ENCODE measurements at places on chromosomes 7 and 10. TPM values are rescaled to one million over a fixed set of nuclear protein-coding genes. Genes with fewer than 3 reads are reported as not detected.

WDFY4 gene
- not detected for total RNA-seq

HOXA4 gene
- 0.68 TPM for total RNA-seq

CYREN gene
- total RNA-seq = 75.5 TPM

DNA sequence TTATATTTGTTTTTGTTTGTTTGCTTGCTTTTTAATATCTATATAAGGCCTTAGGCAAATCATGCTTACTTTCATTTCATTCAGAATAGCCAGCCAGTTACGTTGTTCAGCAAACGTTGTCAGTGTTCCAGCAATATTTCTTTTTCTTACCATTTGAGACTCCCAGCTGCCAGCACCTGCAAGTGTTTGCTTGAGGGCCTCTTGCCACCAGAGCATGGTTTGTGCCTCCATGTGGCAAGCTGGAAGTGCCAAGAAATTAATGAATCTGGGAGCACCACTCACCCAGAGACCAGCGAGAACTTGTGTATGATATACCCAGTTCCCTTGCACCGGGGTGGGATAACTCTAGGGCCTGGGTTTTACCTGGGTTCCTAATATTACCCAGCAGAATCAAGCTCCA, 177.1 kb upstream of the CSTF2T start:
- no peaks in the 10 kb centered on the region for H3K36me3 ChIP-seq
- H3K27ac ChIP-seq = no peak overlapping the region
- H3K27me3 ChIP-seq = no peaks in the 10 kb centered on the region
- no peak overlapping the region for H3K4me3 ChIP-seq
- peaks cover 16% of the 10 kb centered on the region for H3K4me1 ChIP-seq

GRCh38 chr7:79454361-79454960, 994 bp upstream of the MAGI2 start:
- H3K4me3 ChIP-seq = peak overlapping the region; percentile 94
- peaks cover 2% of the 10 kb centered on the region for H3K36me3 ChIP-seq
